ENCODE measurements at places on chromosomes 3 and 15. TPM values are rescaled to one million over a fixed set of nuclear protein-coding genes. Genes with fewer than 3 reads are reported as not detected.

Gene GOLGA8S
- total RNA-seq: 0.13 TPM

Gene VWA5B2
- total RNA-seq: not detected

Gene CLDN18
- not detected for total RNA-seq

Gene ESYT3
- not detected for total RNA-seq

Gene FBXO40
- not detected for total RNA-seq

Gene FAM131A
- total RNA-seq: 25.2 TPM
